ENCODE measurements at places on chromosomes 1 and 21. TPM values are rescaled to one million over a fixed set of nuclear protein-coding genes. Genes with fewer than 3 reads are reported as not detected.

The CFHR4 gene
- total RNA-seq = not detected

The DRAXIN gene
- not detected for total RNA-seq

The ZNF695 gene
- 10.9 TPM for total RNA-seq

The DNM3 gene
- total RNA-seq = 0.16 TPM

The CACYBP gene
- total RNA-seq = 337 TPM

The NEXN gene
- total RNA-seq = 0.60 TPM

The ANGEL2 gene
- 26.2 TPM for total RNA-seq

The EPHA2 gene
- 0.36 TPM for total RNA-seq

The SHISAL2A gene
- total RNA-seq = not detected

The NT5C1A gene
- not detected for total RNA-seq

The CA6 gene
- total RNA-seq = not detected

The ALX3 gene
- total RNA-seq = not detected

The FCN3 gene
- 0.49 TPM for total RNA-seq

The LINGO4 gene
- total RNA-seq = not detected

The KPRP gene
- total RNA-seq = not detected
